Aorta (tissue), 5 donors: ENCODE measurements at places on chromosomes 1 and 21.

DNA sequence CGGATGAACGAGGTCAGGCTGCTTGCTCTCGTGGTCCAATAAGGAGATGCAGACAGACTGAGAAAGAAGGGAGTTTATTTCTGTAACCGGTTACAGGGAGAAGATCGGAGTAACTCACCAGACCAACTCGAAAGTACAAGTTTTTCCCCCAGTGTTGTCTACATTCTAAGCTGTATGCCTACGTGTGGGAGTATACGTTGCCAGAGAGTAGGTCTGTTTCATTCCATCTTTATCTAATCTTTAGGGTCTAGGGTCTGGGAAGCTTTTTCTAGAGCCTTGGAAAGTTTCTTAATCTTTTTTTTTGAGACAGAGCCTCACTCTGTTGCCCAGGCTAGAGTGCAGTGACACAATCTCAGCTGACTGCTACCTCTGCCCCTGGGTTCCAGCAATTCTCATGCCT lies 4.7 kb upstream of the PADI1 start:
- DNase-seq: no peak

DNA sequence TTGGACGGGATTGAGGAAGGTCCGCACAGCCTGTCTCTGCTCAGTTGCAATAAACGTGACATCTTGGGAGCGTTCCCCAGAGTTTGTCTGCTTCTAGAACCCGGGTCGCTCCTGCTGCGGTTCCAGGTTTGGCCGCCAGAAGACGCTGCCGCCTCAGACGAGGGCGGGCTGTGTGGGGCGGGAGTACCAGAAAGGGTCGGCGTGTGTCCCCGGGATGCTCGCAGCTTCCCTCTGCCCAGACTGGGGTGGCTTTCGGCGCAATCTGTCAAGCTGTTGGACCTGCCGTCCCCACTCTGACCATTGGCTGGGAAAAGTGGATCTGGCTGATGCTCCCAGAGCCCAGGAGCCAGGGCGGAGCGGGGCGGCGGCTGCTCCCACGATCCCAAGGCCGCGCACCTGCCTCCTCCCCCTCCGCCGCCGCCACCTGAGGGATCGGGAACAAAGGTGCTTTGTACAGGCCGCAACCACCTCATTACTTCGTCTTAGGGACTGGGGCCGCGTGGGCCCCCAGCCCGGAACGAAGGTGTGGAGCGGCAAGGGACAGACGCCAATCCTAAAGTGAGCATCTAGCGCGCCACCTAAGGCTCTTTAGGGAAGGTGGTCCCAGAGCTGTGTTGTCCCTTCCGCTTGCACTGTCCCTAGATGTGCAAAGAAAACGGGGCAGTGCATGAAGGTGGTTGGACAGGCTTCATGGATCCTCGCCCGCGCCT lies 683 bp upstream of the EFNA4 start:
- DNase-seq: peak; percentile 68

DNA sequence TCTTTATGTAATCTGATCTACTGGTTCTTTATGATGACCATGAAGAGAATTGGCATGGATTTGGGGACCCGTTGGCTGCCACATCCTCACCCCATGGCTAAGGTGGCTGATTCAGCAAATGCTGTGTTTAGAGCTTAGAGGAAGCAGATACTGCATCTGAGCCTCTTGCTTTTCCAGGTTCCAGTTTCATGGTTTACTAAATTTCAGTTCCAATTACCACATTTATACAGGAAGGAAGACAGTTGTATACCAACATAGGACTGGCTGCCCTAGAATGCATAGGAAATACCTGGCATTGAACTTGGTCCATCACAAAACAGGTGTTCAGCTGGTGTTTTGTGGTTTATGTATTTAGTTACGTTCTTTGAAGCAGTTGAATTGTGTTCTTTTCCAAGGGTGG lies 107.1 kb downstream of the ST3GAL3 start:
- DNase-seq: no peak

GRCh38 chr1:166470014-166470413 lies 303.2 kb upstream of the FAM78B start:
- no peak for DNase-seq

DNA sequence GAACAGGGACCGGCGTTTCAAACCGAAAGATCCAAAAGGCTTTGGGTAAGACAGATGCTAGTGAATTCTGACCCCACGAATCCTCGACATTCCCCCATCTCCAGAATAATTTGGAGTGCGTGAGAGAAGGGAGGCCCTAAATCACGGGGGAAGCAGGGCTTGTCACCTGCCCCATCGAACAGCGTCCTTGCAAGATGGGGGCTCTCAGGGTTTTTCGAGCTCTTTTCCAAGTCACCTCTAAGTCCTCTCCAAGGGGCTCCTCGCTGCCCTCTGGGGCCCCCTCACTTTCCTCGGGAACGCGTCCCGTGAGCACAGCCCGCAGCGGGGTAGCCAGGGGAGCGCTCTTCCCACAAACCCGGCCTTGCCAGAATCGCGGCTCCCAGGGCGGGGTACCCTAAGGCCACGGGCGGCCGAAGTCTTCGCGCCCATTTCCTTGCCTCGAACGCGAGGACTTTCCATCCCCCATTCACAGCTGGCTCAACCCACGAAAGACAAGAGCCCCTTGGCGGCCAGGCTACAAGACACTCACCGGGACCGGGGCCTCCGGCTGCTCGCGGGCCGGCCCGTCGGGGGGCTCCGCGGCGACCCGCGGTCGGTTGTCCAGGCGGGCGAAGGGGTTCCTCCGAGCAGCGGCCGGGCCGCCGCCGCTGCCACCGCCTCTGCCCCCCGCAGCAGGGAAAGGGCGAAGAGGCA lies 546 bp downstream of the DONSON start:
- peak; percentile 63 for DNase-seq

DNA sequence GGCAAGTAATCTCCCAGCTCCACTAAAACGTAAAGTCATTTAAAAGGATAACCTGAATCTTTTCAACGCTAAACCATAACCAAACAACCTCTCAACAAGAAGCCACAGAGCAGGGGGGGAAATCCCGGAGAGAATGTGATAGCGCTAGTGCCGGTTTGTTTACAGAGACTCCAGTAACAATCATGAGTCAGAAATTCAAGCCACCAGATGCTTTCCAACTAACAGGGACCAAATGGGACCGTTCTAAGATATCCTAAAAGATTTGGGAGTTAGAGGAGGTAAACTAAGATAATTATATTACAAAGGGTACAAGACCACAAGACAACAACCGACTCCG lies 825 bp downstream of the DCAF8 start:
- no peak for DNase-seq

GRCh38 chr1:47875036-47875435 lies 122.1 kb downstream of the TRABD2B start:
- DNase-seq: no peak
